ENCODE measurements at places on chromosomes 1 and 21.

DNA sequence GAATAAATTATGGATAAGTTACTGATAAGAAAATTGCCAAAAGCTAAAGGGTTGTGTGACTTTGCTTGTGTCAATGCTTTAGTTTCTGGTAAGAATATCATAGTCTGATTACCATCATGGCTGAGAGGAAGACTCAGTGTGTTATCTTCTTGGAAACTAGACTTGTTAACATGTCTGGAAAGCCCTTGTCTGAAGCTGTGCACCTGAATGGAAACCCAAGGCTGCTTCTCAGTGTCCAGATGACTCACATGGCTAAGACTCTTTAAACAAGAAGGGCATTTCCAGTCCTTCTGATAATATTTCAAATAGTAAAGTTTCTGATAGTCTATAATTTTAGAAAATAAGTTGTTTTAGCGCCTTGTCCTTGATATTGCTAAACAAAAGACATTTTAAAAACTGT lies 1092.7 kb downstream of the PLA2G4A start:
- DNase-seq = no peak

GRCh38 chr1:3393024-3393986 lies 61.2 kb upstream of the ARHGEF16 start:
- DNase-seq = no peak

- DNase-seq = no peak
These were observed 32.6 kb downstream of the PRDM15 start for GRCh38 chr21:41846536-41846935.

DNA sequence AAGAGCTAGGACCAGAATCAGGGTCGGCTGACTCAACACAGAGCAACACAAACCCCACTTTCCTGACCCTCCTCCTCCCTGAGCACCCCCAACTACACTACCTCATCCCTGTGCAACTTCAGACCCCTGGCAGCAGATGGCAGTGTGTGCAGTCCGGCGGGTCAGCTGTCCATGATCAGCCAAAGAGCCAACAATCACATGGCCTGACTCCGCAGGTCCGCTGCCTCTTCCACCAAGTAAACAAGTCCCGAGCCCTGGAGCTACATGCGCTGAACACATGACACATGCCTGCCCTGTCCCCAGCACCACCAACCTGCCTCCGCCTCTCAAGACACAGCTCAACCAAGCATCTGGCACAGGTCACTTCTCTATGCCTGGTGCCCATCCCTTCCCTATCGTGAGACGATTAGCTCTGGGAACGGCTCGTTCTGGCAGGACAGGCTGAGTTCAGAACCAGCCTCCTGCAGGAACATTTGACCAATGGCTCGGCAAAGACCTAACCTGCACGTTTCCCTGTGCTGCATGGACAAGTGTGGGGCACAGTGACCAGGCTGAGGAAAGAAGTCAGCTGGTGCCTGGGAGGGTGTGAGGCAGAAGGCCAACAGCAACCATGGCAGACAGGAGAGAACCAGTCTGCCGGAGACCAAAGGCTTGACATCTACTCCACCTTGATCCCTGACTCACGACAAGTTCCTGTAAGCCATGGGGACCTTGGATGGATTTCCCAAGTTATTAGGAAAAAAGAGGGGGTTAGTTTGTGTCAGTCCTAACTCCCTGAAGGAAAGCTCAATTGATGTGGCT lies 60.3 kb downstream of the CD46 start:
- DNase-seq = no peak

- DNase-seq = peak; percentile 27
These were observed 437 bp upstream of the HSPG2 start for GRCh38 chr1:21937372-21938121.

All from stimulated activated CD8-positive, alpha-beta memory T cell treated with anti-CD3 and anti-CD28 coated beads, Interleukin-4, amount 100 ng/mL, for 1 hour (primary cell).